ENCODE measurements at places on chromosomes 12 and 14. TPM values are rescaled to one million over a fixed set of nuclear protein-coding genes. Genes with fewer than 3 reads are reported as not detected.

DNA sequence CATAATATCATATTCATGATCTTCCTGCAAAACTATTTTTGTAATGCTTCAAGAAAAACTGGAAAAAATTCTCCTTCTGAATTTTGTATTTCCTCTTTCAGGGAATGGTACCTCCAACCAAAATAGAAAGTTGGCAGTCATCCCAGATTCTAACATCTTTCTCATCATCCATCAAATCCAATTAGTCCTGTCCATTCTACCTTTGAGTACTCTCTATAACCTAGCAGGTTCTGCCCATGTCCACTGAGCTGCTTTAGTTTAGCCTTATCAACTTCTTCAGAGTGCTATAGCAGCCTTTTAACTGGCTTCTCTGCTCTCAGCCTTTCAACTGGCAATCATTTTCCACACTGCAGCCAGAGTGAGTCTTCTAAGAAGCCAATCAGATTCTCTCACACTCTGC is 236.2 kb downstream of the AKAP6 start:
- no peak for DNase-seq

DNA sequence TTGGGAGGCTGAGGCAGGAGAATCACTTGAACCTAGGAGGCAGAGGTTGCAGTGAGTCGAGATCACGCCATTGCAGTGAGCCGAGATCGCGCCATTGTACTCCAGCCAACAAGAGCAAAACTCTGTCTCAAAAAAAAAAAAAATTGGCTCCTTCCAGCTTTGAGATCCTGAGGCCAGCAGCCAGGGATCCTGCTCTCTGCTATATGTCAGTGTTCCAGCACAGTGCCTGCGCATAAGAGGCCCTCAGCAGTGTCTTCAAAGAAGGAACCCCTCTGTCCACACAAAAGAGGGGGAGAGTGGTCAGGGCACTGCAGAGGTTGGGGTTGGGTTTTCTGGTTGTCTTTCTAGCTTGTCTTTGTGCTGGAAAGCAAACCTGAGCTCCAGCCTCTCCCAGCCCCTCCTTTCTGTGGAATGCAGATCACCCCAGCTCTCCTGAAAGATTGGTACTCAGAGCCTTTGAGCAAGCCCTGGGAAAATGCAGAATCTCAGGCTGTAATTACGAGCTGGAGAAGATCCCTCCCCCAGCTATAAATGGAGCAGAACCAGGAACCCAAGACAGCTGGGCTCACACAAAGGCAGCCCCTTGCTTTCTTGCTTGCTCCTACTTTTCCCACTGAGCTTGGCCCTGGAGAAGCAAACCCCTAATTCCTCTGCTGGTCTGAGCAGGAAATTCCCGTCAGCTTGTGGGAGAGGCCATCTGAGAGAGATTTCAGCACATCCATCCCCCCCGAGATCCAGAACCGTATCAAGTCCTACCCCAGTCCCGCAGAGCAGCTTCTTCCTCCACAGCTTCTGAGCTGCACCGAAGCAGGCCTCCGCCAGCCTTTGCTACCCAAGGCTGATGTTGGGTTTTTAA is 205.7 kb downstream of the ZFP36L1 start:
- DNase-seq = no peak

- peak; percentile 51 for DNase-seq
Observed at GRCh38 chr14:35122696-35123387, 490 bp downstream of the PRORP start.

DNA sequence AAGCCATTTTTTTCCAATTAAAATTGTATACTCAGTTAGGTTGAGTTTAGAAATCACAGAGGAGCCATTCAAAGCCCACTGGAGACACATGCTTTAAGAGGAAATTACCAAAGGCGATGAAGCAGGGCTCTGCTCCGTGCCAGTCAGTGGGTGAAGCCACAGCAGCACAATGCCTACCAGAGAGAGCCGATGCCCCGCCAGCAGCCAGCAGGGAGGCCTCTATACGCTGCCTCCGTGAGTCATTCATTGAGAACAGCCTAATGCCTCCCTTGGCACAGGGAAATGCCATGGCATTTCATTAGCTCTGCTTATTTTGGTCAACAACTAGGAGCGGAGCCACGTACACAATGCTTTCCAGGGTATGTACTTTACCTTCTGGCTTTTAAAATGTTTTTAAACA is 197.8 kb upstream of the FRMD6 start:
- no peak for DNase-seq

- DNase-seq = no peak
Observed at GRCh38 chr14:68373847-68374444, 418.9 kb downstream of the ZFP36L1 start.

GRCh38 chr14:33469898-33470297 is 481.0 kb downstream of the EGLN3 start:
- DNase-seq = no peak

- no peak for DNase-seq
Observed at GRCh38 chr12:108373111-108373510, 34.0 kb upstream of the CMKLR1 start.

Gene RNASE4
- 2.4 TPM for polyA plus RNA-seq

Gene SLC6A13
- 60.0 TPM for polyA plus RNA-seq
